Dorsolateral prefrontal cortex (tissue), 122 donors: ENCODE measurements at places on chromosomes 6 and 20.

DNA sequence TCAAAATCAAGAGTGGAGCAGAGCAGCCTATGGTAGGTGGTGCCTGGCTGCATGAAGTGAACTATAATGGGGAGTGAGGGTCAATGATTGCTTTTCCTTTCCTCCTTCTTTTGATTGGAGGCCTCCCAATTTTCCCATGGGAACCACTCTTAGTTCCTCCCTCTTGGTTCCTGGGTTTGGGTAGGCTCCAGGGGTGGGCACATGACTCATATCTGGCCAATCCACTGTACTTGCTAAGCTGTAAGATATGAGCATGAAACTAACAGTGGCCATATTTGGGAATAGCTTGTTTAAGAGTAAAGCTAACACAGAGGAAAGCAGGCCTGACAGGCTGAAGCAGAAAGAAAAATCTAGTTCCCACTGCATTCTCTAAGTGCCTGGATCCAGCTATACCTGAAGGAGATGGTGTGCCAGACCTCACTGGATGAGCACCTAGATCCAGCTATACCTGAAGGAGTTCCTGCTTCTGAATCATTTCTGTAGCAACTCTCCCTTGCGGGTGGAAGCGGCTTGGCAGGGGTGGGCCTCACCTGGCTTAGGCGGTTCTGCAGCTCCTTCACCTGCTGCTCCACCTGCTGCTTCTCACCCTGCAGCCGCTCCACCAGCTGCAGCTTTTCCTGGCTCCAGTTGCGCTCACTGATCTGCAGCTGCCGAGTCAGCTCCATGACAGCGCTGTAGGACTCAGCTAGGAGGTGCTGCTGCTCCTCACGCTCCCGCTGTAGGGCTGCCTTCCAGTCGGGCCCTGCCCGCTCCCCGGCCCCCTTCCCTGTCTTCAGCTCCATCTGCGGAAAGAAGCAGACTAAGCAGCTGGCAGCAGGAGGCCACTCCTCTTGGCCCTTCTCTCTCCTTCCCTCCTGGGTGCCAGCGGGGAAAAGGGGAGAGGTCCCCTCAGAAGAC is 29.0 kb upstream of the DSN1 start:
- DNase-seq, result no peak

DNA sequence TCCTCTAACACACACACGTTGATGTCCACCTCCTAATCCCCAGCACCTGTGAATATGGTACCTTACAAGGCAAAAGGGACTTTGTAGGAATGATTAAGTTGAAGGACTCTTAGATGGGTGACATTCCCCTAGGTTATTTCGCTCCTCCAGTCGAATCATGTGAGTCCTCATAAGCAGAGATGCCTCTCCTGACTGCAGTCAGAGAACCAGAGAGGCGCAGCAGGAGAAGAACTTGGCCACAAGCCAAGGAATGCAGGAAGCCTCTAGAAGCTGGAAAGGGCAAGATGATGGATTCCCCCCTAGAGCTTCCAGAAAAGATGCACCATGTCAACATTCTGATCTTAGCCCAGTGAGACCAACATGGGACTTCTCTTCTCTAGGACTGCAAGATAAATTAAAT is 133.1 kb upstream of the PTPRT start:
- DNase-seq, result no peak

GRCh38 chr6:40444312-40444711 is 142.9 kb downstream of the LRFN2 start:
- no peak for DNase-seq

DNA sequence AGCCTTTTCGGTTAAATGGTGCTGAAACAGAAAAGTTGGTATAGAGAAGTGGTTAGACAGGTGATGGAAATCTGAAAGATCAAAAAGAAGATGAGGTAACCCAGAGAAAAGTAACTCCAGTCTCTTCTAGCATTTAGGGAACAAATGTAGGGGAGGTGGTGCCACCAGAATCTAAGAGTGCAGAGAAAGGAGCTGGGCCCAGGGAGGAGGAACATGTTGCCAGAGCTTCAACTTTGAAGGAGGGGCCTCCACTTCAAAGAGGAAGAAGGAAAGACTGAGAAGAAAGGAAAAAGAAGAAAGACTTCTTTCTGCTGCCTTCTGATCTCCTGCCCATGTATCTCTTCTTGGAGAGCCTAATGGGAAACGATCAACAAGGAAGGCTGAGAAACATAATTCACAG is 23.5 kb upstream of the ATRN start:
- DNase-seq, result no peak

DNA sequence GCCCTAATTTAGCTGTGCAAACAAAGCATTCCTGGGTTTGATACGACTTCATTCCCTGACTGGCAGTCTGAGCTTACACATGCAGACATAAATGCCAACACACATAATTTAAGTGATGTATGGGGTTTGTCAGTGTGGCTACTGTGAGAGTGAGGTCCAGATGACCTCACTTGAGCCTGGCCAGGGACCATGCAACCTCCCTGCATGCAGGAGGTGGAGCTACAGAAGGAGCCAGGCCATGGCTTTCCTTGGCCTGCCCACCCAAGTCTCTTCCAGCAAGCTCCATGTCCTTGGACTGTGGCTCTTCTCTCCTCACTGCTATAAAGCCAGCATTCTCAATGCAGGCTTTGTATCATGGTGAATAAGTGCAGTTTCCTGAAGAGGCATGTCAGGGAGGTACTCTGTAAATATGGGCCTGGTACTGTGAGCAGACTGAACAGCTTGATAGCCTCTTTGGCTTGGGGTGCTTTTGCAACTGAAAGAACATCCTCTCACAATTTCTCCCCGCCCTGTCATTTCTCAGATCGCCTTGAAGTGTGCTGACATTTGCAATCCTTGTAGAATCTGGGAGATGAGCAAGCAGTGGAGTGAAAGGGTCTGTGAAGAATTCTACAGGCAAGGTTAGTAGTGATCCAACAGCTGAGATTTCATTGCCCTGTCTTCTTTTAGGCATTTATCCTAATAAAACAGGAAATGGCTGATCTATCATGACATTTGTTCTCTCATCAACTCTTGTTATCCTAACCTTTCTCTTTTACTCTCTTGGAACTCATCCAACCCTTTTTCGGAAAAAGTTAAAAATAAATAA is 69.2 kb downstream of the MTFR2 start:
- no peak for DNase-seq
